ENCODE measurements at places on chromosomes 4 and X.
A peak's percentile ranks its signal among the peaks of the same experiment; 100 is the strongest.

GRCh38 chrX:148867596-148867995 lies 367.2 kb downstream of the AFF2 start:
- DNase-seq: no peak

- no peak for DNase-seq
Observed at GRCh38 chrX:48992341-48992740, 9.7 kb downstream of the GRIPAP1 start.

DNA sequence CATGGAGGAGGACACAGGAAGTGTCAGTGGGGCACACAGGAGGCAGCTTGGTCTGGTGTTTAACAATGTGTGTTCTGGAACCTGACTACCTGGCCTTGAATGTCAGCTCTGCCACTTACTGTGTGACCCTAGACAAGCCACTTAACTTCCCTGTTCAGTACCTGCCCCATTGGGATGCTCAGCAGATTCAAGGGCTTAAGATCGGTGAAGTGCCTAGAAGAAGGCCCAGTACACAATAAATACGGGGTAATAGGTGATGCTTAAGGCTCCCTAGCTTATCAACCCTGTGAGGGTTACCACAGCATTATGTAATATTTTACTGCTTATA lies 1.6 kb upstream of the CHIC2 start:
- no peak for DNase-seq

DNA sequence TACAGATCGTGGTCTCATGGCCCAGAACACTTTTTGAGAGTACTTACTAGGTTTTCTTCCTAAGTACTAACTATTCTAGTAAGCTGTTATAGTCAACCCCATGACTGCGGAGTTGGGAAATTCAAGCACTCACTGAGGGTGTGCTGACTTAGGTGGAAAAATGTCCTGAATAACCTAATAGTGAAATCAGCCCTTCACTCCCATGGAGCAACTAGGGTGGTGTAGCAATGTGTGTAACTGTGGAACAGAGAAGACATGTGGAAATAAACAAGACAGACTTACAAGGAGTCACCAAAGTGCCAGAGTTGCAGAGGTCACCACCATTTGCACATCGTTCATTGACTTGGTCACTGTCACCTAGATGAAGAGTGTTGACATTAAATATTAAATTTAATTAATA lies 12.1 kb upstream of the VSIG4 start:
- no peak for DNase-seq

DNA sequence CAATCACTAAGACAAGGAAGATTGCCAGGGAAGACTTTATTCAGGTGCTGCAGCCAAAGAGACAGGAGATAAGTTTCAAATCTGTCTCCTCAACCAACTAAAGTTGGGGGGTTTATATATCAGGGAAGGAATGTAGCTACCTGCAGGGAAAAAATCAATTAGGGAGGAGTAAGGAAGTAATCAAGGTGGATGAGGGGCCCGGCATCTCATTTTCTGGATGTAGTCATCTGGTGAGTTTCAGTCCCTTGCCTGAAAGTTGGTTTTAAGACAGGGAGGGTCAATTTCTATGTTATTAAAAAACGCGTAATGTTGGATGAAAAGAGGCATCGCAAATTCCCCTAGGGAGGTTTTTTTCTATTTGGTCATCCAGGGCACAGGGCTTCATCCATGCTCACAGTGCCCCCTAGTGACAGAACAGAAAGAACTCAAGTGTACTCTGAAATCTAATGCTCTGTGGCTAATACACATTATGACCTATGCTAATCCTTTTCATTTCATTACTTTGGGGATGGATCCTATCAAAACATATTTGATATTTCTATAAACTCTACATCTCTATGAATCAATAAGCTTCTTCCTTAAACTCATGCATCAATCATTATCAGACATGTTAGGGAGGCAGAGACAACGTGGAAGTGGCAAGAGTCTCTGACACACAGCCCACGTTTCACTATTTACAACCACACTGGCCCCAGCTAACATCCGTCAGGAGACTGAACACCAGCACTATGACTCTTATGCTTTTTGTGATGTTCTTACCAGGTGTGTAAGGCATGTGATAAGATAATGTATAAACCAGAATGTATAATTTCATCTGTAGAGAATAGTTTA lies 1577.0 kb upstream of the TENM3 start:
- DNase-seq: no peak

- DNase-seq: no peak
Observed at GRCh38 chr4:53306729-53307128, 59.1 kb downstream of the SCFD2 start.

DNA sequence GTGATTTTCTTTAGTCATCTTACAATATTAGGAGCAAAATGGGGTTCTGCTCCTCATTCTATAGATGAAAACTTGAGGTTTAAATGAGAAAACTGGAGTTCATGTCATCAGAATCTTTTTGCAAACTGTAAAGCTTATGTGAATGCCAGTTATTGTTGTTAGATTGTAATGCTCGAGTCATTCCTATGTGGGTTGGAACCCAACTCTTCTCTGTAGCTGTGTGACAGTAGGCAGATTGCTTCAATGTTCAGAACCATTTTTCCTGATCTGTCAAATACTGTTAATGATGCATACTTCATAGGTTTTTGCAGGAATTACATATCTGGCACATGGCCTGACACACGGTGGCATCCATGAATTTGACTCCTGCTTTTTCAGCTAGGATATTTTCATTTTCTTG lies 178.9 kb downstream of the RAPGEF2 start:
- DNase-seq: no peak

DNA sequence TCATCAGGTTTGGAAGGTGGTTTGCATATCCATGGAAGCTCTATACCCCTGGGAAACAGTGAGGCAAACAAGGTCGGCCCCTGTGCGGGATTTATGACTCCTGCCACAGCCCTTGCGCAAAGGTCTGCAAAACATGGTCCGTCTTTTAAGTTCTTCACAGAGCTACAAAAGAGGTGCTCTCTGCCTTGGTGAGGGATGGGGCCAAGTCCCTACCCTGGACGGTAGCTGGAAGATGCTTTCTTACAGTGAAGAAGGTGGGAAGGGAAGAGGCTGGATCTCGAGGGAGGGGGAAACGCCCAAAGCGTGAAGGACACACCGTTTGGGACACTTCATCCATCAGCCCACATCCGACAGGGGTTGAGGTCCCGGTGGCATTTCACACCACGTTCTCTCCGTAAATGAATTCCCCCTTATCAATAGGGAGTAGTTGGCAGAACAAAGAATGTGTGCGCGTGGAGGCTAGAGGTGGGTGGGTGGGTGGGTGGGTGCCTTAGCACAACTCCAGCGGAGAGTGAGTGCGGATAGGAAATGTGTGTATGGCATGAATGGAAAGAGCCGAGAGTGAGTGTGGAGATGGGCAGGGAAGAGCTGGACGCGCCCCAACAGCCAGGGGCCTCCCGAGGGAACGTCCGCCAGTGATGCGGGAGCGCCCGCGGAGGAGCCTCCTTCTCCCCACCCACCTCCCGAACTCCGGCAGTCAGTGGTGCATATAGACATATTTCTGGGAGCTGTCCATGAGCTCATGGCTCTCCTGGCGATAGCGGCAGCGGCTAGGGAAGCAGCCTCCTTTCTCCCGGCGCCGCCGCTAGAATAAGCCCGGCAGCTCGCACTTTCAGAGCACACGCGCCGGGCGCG lies 68.3 kb downstream of the LARP7 start:
- peak; percentile 5 for DNase-seq

DNA sequence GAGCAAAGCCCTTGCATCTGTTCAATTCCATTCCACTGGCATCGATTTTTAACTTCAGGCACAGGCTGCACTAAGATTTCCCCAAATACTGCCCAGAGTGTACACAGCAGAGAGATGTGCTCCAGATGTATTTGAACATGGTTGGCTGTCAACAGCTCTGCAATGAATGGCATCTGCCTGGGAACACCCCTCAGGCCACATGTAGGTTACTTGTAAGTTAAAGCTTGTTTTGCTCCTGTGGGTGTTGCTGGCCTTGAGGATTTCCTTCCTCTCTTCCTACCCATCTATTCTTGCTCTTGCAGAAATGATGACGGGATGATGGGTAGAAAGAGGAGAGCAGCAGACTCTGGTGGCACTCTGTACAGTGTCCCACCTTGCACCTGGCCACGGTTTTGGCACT lies 69.3 kb upstream of the HELT start:
- DNase-seq: no peak

DNA sequence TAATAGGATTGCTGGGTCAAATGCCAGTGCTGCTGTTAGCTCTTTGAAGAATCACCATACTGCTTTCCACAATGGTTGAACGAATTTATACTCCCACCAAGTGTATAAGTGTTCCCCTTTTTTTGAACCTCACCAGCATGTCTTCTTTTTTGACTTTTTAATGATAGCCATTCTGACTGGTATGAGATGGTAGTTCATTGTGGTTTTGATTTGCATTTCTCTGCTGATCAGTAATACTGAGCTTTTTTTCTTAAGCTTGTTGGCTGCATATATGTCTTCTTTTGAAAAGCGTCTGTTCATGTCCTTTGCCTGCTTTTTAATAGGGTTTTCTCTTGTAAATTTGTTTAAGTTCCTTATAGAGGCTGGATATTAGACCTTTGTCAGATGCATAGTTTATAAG lies 14.8 kb downstream of the USP38 start:
- DNase-seq: no peak

GRCh38 chr4:30722359-30723200 lies 2.4 kb downstream of the PCDH7 start:
- DNase-seq: no peak

GRCh38 chrX:51461053-51462044 lies 35.0 kb downstream of the NUDT11 start:
- peak; percentile 59 for DNase-seq

GRCh38 chrX:10021461-10022272 lies 54.5 kb downstream of the CLDN34 start:
- DNase-seq: no peak

GRCh38 chr4:55507612-55508011 lies 39.1 kb downstream of the CLOCK start:
- no peak for DNase-seq

- no peak for DNase-seq
Observed at GRCh38 chr4:152436384-152436783, 99.5 kb downstream of the FBXW7 start.

DNA sequence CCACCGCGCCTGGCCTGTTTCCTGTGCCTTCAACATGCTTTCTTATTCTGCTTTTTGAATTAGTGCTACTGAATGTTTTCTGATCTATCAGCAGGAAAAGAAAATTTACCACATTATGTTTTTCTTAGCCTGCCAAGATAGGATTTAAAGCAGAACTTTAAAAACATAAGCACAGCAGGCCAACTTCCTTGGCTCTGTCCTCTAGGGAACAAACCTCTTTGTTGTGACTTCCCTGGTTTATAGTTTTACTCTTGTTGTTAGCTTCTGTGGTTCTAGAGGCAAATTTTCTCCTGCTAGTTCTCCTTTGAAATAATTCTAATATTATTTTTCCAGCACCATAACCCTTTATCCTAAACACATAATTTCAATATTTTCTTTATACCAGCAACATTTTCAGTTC lies 605.1 kb downstream of the ADGRL3 start:
- no peak for DNase-seq

DNA sequence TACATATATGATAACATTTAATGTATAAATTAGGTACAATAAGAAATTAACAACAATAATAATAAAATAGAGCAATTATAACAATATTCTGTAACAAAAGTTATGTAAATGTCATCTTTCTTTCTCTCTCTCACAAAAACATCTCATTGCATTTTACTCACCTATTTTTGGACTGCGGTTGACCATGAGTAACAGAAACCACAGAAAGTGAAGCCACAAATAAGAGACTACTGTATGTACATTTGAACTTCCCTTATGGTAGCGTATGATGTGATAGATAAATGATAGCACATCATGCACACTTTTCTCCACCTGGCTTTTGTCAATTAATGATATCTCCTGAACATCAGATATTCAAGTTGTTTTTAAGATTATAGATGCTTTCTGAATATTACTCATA lies 80.5 kb downstream of the HNRNPD start:
- no peak for DNase-seq

DNA sequence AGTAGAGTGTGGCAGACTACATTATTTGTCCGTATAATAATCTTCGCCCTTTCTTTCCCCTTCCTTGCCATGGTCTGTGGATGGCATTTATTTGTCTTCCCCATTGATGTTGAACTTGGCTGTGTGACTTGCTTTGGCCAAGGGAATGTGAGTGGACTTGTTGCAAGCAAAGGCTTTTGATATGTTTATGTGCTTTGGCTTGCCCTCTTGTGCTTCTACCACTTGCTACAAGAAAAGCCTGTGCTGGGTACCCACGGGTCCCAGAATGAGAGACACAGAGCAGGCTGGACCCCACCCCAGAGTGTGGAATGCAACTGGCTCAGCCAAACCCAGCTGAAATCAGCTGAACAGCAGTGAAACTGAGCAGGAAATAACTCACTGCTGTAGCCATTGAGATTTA lies 63.0 kb downstream of the FAM184B start:
- DNase-seq: no peak

DNA sequence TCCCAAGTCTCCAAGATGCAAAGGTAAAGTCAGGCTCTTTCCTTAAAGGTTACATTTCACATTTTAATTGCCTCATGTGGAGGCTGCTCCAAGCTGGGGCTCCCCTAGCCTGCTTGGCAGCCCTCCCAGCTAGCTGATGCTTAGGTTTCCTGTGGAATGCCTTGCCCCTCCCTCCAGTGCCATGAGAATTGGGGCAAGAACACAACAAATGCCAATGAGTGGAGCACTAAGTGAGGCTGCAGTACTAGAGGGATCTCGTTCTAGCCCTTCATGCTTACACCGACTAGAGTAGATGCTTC lies 597.7 kb downstream of the MID1IP1 start:
- no peak for DNase-seq

DNA sequence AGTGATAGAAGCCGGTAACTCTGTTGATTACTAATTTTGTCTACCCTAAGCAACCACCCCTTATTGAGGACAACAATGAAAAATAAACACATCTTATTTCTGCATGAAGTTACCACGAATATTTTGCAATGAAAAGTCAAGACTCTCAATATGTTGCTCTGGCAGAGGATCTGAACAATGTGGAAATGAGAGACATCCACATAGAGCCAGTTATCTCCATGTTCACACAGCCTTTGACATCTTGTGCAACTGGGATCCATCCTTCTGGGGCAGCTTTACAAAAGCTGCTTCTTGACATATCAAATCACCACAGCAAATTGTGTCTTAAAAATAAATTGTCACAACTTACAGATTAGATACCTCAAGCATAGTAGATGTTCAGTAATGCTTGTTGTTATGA lies 10.2 kb downstream of the EDNRA start:
- DNase-seq: no peak

- no peak for DNase-seq
Observed at GRCh38 chrX:49282647-49283011, 13.0 kb downstream of the PPP1R3F start.

- DNase-seq: no peak
Observed at GRCh38 chr4:73405138-73405537, 1.1 kb downstream of the ALB start.

DNA sequence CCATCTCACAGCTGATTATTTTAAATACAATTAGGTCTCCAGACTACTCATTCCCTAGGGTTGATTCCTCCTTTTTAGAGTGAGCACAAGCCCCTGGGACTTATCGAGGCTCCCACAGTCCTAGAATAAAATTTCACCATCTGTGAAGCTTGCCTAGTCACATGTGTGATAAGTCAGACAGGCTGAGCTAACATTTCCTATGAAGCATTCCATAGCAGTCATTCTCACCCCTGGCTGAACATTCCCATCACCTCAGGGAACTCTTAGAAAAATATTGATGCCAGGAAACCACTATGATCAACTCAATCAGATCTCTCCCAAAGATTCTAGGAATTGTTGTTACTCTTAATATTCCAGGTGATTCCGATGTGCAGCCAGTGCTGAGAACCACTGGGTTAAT lies 37.7 kb downstream of the ARHGEF9 start:
- DNase-seq: no peak

Data from CD8-positive, alpha-beta T cell (primary cell).